ENCODE measurements at places on chromosomes 3 and 15.
A peak's percentile ranks its signal among the peaks of the same experiment; 100 is the strongest.

DNA sequence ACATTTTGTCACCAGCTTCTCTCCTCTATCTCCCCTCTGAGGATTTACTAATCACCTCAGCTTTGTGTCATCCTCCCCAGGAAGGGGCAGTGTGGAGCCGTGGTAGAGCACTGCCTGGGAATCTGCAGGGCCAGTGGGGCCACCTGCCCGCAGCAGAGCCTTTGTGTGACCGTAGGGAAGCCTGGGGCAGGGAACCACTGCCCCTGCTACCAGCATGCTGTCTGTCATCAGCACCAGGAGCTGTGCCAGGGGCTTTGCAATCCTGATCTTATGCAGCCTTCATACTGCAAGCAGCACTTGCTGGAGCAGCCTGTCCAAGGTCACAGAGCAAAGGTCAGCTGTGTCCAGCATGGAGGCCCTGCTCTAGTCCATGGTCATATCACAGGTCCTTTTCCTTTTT, 170.2 kb upstream of the IL12A start:
- DNase-seq, result no peak

DNA sequence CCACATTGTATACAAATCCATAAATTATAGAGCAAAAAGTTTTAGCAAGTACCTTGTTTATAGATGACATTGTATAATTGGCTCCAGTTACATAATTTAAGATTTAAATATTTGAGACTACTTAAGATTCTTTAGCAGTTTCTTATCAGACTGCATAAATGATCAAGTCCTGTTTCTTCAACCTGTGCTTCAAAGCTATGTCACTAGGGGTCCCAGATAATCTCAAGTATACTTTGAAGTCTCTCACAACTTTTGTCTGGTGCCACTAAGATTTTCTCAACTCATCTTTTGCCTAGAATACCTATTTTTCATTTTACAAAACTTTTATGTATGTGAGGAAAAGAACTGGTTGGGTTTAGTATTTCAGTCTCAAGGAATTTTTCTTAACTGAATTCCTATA, 205.5 kb downstream of the STAG1 start:
- DNase-seq, result no peak

GRCh38 chr15:66050264-66050663, 181.0 kb downstream of the RAB11A start:
- DNase-seq, result no peak

DNA sequence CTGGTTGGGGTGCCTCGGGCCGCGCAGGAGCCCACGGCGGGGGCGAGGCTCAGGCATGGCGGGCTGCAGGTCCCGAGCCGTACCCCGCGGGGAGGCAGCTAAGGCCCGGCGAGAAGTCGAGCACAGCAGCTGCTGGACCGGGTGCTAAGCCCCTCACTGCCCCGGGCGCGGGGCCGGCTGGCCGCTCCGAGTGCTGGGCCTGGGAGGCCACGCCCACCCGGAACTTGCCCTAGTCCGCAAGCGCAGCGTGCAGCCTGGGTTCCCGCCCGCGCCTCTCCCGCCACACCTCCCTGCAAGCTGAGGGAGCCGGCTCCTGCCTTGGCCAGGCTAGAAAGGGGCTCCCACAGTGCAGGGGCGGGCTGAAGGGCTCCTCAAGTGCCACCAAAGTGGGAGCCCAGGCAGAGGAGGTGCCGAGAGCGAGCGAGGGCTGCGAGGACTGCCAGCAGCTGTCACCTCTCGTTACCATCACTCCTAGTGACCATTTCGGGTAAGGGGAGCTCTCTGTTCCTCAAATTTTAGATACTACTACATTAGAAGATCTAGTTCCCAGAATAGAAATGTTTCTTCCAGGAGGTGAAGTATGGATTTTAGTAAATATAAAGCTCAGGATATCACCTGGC, 417.0 kb upstream of the AGTR1 start:
- DNase-seq, result no peak

- no peak for DNase-seq
Measured at GRCh38 chr3:32815841-32816438, 1.9 kb upstream of the TRIM71 start.

DNA sequence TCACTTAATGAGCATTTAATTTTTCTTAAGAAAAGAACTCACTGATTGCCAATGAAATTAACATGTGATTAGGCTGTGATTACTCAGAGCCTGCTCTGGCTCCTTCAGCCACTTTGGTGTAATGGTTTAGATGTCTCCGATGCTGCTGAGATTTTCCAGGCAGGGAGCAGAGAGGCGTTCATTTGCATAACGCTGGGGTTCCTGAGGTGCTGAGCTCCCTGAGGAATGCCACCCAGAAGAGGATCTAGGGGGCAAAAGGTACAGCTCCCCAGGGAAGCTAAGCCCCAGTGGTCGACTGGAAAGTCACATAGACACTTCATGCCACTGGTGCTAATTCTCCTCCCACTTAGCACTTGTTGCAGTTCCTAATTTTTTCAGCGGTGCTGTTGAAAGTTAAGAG, 119.5 kb downstream of the USP13 start:
- DNase-seq, result no peak

- DNase-seq, result no peak
Measured at GRCh38 chr3:16789344-16790120, 95.2 kb upstream of the PLCL2 start.

- peak; percentile 77 for DNase-seq
Measured at GRCh38 chr3:106428565-106428994, 559.8 kb upstream of the CBLB start.

DNA sequence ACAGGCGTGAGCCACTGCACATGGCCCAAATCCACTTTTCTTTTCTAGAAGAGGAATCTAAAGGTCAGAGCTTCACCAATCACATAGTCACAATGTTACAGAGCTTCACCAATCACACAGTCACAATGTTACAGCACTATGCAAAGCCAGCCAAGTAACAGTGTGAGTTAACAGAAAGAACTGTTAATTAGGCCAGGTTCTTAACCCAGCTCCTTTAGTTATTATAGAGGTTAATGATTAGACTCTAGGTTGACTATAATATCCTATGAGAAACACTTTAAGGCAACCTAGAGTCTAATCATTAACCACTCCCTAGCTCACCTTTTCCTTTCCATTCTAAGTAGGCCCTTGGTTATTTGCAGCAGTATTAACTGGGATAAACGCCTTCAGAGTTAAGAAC, 54.0 kb downstream of the TASOR start:
- no peak for DNase-seq

- DNase-seq, result no peak
Measured at GRCh38 chr3:191355406-191355805, 25.1 kb upstream of the UTS2B start.

GRCh38 chr15:57095896-57096295, 177.5 kb downstream of the TCF12 start:
- no peak for DNase-seq

DNA sequence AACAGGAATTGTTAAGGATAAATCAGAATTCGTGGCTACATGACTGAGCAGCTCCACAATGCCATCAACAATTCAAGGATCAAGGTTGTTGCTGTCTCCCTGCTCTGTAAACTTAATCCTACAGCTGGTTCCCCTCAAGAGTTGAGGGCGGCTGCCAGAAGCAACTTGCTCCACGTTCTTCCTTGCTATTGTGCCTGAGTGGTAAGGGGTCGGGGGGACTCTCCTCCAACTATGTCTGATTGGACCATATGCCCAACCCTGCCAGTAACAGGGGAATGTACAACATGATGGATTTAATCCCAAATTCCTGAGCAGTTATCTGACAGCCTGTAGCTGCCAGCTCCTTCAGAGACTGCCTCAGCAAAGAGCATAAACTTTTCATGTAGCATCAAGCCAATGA, 37.9 kb upstream of the MECOM start:
- DNase-seq, result no peak

GRCh38 chr3:66404197-66404596, 96.6 kb downstream of the LRIG1 start:
- no peak for DNase-seq

DNA sequence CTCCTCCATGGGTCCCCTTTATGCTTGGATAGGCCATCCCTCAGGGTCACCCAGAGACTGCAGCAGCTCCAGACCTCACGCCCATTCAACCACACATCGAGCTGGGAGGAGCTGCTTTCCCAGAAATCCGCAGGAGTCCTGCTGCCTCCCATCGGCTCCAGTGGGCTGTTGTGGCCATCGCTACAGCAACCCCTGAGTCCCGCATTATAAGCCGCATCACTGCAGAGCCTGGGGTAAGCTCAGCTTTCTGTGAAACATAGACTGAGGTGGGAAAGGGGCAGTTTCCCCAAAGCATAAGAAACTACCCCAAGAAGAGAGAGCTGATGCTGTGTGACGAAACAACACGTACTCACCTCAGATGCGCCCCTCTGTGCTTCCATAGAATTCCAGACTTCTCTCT, 35.7 kb downstream of the MRPL46 start:
- no peak for DNase-seq

DNA sequence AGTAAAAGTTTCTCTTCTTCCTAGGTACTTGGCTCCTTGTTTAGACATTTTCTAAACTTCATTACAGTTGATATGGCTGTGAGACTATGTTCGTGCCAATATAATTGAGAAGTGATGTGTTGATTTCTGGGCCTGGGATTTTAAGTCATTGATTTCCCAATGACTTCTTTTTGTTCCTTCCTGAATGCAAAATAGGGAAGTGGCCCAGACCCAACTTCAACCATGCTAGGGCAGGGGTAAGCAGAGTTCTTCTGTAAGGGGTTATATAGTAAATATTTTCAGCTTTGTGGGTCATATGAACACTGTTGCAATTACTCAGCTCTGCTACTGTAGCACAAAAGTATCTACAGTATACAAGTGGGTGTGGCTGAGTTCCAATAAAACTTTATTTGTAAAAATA, 320.1 kb upstream of the WNT5A start:
- DNase-seq, result no peak

GRCh38 chr3:114034787-114035545, 21.4 kb downstream of the CCDC191 start:
- peak; percentile 11 for DNase-seq

GRCh38 chr15:47890397-47891150, 173.3 kb downstream of the SEMA6D start:
- DNase-seq, result no peak

GRCh38 chr3:180704532-180704931, 25.2 kb upstream of the CCDC39 start:
- no peak for DNase-seq

DNA sequence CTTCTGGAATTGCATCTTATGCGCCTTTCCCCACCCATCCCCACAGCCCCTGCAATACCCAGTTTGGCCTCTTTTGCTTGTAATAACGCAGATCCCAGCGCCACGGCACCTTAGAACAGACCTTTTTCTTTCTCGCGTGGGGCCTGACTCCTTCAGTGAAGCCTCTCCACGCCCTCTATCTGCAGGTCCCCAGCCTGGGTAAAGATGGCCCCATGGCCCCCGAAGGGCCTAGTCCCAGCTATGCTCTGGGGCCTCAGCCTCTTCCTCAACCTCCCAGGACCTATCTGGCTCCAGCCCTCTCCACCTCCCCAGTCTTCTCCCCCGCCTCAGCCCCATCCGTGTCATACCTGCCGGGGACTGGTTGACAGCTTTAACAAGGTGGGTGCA, 594 bp downstream of the CRELD1 start:
- DNase-seq, result no peak

DNA sequence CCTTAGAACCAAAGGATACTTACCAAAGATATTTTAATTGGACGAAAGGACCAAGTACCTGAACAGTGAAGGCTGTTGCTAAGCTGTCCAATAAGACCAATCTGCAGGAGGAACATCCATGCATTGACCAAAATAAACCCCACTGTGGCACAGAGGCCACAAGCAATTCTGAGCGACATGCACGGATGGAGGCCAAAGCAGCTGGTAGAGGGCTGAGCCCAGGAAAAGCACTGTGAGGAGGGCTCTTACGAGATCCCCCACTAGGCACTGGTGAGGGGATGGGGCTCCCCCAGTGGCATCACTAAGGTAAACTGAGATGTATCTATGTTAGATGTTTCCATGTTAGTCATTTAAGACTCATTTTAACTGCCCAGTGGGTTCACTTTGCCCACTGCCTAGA, 720.2 kb upstream of the LMCD1 start:
- no peak for DNase-seq

- no peak for DNase-seq
Measured at GRCh38 chr3:171753025-171753472, 57.2 kb downstream of the PLD1 start.

- no peak for DNase-seq
Measured at GRCh38 chr15:25504307-25504706, 65.5 kb upstream of the UBE3A start.

DNA sequence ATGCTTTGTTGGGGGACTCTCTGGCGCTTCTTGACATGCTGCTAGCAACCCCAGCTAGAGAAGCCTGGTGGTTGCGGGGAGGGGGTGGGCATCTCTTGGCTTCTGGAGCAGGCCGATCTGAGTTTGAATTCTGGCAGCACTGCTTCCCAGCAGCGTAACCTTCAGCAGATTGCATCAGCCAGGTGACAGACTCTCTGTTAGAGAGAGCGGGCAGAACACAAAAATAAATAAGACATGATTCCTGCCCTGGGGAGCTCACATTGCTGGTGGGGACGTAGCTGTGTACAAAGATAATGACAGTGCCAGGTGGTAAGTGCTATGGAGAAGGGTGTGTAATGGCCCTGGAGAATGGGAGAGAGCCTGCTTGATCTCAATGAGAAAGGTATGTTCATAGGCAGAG, 87.4 kb downstream of the THSD4 start:
- no peak for DNase-seq

- no peak for DNase-seq
Measured at GRCh38 chr15:83443076-83443847, 3.9 kb upstream of the SH3GL3 start.

GRCh38 chr15:78969687-78970349, 25.0 kb upstream of the CTSH start:
- no peak for DNase-seq

- no peak for DNase-seq
Measured at GRCh38 chr3:62990704-62991413, 115.6 kb upstream of the CADPS start.

DNA sequence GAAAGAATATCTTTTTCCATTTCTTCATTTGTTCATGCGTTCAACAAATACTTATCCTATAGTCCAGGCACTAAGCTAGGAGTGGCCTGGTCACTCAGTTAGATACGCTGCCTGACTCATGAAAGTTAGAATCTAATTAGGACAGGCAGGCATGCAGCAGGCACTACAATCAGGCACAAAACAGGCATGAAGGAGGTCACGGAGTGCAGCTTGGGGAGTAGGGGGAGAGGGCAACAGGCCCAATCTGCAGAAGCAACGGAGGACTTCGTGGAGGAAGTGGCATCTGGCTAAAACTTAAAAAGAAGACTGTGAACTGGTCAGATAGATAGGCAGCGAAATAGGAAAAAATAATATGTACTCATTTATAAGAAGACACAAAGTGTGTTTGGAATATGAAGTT, 420.9 kb downstream of the MAGI1 start:
- no peak for DNase-seq

- DNase-seq, result no peak
Measured at GRCh38 chr3:152281133-152281713, 12.5 kb downstream of the MBNL1 start.

Measured in AG08396 (cell line).